ENCODE measurements at places on chromosomes 13 and 19.

- no peak for DNase-seq
Measured at GRCh38 chr19:43524922-43525835, 1.8 kb downstream of the ETHE1 start.

- no peak for DNase-seq
Measured at GRCh38 chr13:49213539-49213938, 6.6 kb upstream of the MLNR start.

- DNase-seq = no peak
Measured at GRCh38 chr19:20247016-20247683, 80.1 kb downstream of the ZNF486 start.

- DNase-seq = no peak
Measured at GRCh38 chr13:99926014-99926731, 45.4 kb downstream of the ZIC5 start.

DNA sequence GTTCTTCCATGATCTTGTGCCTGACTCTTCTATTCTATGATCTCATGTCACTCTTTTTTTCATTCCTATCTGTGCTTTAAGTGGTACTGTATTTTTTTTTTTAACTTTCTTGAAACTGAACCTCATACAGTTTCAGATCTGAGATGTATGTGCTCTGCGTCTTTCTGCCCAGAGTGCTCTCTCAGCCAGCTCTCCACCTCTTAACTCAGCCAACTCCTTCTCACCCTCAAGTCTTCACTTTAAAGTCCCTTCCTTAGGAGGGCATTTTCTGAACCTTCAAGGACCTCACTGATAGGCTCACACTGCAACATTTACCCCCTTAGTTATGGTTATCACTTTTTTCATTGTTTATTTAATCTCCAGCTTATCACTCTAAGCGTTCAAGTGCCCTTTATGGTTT lies 158.7 kb downstream of the IRS2 start:
- DNase-seq = no peak

DNA sequence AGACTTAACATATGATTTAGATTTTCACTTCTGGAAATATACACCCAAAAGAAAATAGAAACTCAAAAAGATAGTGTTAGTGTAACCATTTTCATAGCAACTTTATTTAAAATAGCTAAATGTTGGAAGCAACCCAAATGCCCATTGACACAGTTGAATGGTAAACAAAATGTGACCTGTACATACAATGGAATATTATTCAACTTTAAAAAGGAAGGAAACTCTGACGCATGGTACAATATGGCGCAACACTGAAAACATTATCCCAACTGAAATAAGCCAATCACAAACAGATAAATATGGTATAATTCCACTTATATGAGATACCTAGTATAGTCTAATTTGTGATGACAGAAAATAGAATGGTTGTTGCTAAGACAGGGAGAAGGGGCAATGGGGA lies 1456.1 kb upstream of the MIR17HG start:
- DNase-seq = no peak

DNA sequence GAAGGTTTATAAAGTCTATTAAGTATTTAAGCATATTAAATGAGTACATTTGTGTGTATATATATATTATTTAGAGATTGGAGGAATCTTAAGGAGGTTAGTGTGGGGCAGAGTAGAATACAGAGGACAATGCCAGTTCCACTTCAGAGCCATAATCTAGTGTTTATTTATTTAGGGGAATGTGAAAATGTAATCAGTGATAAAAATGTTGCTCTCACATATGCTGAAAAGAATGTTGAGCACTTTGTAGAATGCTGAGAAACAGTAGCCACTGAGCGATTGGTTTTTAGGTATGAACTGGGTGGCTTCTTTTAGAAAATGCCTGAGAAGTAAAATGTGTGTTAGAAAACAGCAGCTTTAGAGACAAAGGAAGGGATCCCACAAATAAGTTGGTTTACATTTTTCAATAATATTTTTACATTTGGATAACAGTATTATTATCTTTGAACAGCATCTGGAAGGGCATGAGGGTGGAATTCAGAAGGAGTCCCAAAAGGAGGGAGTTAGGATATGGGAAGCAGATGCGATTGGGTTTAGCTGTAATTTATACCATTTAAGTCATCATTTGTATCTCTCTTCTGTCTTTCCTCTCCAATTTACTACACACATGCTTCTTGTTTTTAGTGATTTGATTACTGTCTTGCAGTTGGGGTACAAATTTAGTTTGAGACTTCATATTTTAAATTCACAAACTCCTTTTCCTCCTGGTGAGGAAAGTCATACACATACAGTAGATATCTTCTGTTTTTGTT lies 68.6 kb downstream of the NDFIP2 start:
- DNase-seq = no peak

DNA sequence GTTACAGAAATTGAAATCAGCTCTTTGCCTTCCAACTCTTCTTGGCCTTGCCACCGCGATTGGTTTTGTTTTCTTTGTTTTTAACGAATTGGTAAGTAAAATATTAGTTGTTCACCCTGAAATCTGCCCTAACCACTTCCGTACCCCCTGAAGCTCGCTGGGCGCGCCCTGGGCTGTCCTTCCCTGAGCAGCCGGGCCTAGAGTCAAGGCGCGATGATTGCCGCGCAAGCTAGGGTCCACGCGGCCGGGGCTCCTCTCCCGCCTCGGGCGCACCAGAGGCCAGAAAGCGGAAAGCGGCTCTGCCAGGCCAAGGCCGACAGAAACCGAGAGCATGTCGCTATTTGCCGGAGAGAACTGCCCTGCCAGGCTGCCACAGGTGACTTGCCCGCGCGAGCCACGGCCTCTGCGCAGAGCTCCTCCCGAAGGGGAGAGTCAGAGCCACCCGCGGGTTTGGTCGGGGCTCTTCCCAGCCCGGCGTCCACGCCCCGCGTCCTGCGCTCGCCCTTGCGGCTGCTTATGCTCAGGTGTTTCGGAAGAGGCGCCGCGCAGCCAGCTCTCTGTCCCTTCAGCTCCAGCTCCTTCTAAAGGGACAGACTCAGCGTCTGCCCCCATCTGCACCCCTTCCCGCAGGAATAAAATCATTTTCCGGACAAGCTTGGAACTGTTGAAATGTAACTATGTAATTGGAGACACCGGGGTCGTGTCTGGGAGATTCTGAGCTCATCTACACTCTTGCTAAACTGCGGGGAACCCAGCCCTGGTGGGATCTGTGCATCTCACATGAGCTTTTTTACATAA lies 6.6 kb upstream of the CDX2 start:
- no peak for DNase-seq

- no peak for DNase-seq
Measured at GRCh38 chr13:40471076-40471475, 195.4 kb downstream of the FOXO1 start.

DNA sequence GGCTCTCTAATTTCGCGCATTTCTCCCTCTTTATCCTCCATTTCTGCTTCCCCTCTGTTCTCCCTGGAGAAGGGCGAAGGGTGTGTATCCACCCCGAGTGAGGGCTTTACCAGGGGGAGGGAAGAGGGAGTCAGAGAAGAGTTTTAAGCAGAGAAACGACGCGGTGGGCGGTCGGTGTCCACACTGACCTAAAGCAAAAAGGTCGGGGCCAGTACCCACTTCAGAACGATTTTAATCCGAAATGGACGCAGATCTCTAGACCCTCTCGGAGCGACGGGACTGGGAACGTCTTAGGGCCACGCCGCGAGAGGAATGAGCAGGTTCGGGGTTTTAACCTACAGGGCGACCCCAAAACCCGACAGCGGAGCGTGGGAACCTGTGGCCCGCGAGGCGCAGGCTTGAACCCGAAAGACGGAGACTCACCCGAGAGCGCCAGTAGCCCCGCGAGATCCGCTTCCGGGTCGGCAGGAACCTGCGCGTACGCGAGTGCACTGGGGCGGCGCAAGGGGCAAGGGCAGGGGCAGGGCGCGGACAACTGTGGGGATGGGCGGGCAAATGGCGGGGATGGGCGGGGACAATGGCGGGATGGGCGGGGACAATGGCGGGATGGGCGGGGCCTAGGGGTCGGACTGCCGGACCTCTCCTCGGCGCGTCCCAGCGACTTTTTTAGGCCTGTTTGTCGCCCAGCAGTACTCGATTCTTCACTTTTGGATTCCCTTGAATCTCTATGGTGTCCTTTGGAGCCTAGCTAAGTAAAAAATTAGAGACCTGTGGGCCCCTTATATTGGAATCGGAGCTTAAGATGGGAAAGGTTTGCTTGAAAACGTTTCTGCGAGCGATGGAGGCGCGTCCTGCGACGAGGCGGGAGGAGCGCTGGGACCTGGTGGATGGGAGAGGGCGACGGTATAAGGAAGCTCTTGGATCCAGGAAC lies at the start of gene ZNF677:
ZNF677 (minus strand) TSS at position 463 of the 931 bp plus-strand sequence. CDS start 3,323 bp downstream, outside the sequence.
- peak; percentile 62 for DNase-seq

DNA sequence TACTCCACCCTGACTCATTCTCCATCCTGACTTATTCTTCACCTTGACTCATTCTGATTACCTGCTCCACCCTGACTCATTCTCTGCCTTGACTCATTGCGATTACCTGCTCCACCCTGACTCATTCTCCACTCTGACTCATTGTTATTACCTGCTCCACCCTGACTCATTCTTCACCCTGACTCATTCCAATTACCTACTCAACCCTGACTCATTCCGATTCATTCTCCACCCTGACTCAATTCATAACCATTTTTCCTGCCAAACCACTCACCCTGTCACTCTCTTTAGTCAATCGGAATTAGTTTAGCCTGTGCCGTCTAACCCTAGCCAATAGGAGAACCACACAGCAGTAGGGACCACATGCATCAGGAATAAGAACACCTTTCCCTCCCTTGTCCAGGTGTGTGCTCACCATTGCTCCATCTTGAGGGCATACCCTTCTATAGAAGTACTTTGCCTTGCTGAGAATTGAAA lies 1227.4 kb upstream of the PCDH20 start:
- no peak for DNase-seq

- DNase-seq = no peak
Measured at GRCh38 chr13:74987124-74987690, 494.8 kb downstream of the TBC1D4 start.

- no peak for DNase-seq
Measured at GRCh38 chr13:44809190-44809589, 180.1 kb downstream of the NUFIP1 start.
